Stimulated activated CD4-positive, alpha-beta T cell treated with anti-CD3 and anti-CD28 coated beads, TNF-alpha, amount 100 ng/mL, for 1 hour (primary cell): ENCODE measurements at places on chromosomes 5 and 9.

GRCh38 chr5:90932052-90932699, 373.6 kb downstream of the ADGRV1 start:
- DNase-seq: no peak

- DNase-seq: no peak
Observed at GRCh38 chr9:85157772-85158171, 488.2 kb downstream of the NTRK2 start.

GRCh38 chr9:79325501-79325900, 246.3 kb upstream of the TLE4 start:
- no peak for DNase-seq

DNA sequence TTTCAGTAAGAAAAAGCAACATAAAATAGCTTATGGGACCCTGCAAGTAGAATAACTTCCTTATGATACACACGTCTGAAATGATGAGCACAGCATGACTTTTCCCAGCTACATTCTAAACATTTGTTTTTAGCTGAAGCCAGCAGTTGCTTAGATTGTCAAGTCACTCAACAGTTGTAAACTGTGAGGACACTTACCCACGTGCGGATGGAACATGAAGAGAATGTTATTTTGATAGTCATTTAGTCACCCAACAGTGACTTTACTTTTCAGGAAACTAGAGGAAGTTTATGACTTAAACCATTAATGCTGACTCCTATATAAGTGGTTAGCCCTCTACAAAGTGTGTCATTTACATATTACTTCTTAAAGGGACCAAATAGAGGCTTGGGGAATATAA, 3.0 kb downstream of the HACD4 start:
- no peak for DNase-seq

DNA sequence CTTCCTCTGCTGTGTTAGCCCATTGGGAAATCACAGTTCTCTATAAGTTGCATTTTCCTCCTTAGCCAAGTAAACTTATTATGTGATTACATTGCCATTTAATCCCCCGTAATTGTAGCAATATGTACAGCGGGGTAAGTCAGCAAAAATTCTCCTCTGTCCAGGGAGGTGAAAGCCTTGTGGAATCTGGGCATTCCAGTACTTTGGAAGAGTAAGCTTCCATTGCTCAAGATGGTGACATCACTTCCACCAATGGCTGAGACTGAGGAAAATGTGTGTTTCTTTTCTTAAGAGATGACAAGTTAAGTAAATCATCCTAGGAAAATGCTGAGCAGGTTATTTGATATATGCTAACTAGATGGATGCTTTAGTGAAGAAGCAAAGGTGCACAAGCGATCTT, 436.7 kb downstream of the CETN3 start:
- no peak for DNase-seq

DNA sequence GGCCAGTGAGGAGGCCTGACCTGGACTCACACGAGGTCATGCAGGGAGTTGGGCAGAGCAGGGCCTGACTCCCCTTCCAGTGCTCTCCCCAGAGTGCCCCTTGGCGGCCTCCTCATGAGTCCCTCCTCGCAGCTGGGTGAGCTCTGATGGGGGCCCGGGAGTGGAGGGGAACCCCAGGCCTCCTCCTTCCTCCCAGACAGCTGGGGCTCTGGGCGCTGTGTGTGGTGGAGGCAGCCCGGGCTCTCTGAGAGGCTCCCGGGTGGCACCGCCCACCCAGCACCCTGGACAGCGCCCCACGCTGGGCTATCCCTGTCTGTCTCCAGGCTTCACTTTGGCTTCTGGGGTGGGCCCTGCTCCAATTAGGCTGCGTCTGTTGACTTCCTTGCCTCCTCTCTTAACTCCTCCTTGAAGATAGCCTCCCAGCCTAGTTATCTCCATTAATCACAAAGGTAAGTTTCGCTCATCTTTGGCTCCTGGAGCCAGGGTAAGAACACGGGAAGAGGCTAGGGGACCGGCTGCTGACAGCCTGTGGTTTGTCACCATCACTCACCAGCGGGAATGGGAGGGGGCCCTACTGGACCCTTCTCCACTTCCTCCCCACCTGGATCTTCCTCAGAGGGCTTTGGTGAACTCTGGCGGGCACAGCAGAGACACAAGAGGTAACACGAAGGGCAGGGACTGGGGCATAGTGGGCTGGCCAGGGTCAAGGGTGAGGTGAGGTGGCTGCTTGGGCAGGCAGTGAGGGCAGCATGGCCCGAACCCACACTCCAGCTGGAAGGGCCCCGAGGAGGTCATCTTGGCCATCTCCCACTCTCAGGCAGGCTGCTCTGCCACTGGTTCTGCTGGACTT, 13.1 kb downstream of the PSD2 start:
- no peak for DNase-seq

DNA sequence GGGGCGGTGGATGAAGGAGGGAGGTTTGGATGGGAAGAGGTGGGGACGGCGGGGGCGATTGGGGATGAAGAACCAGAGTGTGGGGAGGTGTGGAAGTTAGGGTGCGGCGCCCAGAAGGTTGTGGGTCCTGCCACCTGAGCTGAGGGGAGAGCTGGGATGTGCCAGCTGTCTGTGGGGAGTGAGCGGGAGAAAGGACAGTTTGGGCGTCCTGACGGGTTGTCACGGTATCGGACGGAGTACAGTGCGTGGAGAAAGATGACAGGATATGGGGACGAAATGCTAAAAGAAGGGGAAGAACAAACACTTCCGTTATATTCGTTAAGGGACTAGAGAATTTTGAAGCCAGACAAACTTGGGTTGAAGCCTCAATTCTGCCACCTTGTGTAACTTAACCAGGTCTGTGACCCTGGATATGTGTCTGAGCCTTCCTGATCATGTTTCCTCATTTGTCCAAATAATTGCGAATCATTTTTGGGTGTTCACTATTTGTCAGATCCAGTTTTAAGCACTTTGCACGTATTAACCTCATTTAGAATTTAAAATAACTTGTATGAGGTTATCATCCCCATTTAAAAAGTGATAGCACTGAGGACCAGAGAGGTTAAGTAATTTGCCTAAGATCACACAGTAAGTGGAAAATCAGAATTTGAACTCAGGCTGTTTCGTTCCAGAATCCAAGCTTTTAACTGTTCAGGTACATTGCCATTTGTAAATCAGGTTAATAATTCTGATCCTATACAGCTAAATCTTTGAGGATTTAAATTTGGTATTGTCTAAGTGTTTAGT, 689 bp downstream of the CNTRL start:
- DNase-seq: no peak

GRCh38 chr5:154118893-154119336, 71.6 kb upstream of the GALNT10 start:
- DNase-seq: no peak

DNA sequence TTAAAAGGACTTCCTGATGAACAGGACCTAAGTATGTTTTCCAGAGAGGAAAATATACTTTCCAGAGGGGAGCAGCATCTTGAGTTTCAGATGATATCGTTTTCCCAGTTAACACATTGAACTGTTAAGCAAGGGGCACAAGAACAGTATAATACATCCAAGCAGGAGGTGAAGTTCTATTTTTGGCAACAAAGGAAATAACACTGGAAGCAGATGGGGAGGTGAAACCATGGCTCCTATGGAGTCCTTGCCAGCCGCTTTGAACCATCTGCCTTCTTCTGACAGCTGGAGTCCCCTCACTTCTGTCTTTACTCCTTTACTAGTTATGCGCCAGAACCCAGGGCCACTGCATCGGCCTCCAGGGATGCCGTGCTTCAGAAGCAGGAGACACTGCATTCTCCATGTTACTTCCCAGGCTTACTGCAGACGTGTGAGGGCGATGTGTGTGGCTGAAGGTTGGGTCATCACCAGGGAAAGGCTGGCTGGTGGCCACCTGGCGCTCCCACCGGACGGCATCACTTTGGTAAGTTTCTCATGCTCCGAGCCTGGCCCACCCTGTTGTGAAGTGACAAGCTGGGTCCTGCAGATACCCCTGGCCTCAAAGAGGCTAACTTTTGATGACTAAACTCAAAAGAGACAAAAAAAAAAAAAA, 77.8 kb downstream of the TTLL11 start:
- no peak for DNase-seq

GRCh38 chr5:102591650-102592049, 92.8 kb upstream of the SLCO6A1 start:
- DNase-seq: no peak

- no peak for DNase-seq
Observed at GRCh38 chr9:70003901-70004714, 39.5 kb upstream of the MAMDC2 start.

GRCh38 chr9:129236441-129237145, 58.5 kb upstream of the IER5L start:
- no peak for DNase-seq

DNA sequence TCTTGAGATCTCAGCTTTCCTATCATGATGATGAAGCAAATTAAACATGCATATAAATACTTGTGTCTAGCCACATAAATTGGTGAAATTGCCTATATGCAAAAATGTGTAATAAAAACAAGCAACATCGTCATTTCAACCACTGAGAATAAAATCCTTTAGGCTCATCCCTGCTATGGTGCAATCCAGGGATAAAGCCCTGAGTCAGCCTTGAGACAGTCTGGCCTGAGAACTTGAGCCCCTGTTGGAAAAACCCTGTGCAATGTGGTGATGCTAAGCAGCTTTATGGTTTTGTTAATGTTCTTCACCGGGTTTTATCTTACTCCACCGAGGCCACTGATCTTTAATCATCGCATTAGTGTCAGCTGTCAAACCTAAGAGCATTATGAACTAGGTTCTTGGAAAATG, 170.5 kb downstream of the DCP2 start:
- DNase-seq: no peak

DNA sequence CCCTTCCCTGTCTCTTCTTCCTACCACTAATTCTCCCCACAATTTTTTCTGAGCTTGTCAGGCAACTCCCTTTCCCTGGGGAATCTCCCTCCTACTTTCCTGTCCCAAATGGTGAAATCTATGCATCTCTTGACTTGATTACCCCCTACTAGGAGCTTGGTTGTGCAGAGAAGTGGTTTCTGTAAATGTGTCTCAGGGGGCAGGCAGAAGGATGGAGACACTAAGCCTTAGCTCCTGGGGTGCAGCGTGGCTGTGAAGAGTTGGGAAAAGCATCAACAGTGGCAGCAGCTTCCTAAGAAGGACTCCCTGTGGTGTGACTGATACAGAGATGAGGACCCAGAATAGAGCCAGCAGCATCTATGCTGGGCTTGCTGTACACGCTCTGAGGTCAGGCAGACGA, 62.3 kb downstream of the NRG2 start:
- DNase-seq: no peak

GRCh38 chr5:27639005-27639612, 600.7 kb upstream of the CDH9 start:
- no peak for DNase-seq

DNA sequence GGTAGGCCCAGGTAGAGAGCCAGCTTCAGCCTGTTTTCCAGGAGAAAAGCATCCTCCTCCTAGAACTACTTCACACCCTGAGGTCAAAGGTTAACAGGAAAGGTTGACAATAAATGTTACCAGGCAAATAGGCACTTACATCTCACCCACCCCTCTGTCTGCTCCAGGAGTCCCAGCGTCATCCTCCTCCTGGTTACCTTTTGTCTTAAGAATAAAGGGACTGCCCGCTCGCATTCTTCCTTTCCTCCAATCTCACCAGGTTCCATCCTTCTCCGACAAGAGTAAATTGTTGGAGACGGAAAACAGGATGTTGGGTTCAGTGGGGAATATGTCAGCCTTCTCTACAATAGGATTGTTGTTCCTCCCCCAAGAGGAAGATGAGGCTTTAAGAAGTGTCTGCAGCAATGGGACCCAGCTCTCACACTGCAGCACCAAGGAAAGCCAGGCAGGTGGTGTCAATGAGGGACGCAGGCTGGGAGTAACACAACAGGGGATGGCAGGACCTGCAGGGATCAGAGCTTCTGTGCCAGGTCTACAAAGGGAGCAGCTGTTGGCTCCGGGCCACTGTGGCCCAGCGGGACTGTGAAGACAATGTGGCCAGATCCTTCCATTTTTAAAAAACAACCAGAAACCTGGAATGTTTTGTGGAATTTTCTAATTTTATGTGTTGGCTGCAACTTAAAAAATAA, 29.0 kb downstream of the FAT2 start:
- DNase-seq: no peak

DNA sequence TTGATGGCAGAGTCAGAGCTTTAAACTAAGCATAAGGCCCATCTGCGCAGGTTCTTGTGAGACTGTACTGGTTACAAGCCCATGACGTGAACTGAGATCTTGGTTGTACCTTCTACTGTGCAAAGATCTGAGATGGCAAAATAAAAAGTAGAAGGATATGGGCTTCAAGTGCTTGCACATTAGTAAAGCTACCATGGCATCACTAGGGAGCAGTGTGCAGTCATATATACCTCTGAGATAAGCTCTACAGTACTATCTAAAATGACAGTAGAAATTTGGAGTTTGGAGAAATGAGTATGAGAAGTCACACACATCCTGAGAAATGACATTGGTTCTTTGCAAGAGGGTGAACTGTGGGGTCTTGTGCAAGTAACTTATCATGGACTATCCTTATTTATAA, 408.2 kb upstream of the PRR16 start:
- DNase-seq: no peak

DNA sequence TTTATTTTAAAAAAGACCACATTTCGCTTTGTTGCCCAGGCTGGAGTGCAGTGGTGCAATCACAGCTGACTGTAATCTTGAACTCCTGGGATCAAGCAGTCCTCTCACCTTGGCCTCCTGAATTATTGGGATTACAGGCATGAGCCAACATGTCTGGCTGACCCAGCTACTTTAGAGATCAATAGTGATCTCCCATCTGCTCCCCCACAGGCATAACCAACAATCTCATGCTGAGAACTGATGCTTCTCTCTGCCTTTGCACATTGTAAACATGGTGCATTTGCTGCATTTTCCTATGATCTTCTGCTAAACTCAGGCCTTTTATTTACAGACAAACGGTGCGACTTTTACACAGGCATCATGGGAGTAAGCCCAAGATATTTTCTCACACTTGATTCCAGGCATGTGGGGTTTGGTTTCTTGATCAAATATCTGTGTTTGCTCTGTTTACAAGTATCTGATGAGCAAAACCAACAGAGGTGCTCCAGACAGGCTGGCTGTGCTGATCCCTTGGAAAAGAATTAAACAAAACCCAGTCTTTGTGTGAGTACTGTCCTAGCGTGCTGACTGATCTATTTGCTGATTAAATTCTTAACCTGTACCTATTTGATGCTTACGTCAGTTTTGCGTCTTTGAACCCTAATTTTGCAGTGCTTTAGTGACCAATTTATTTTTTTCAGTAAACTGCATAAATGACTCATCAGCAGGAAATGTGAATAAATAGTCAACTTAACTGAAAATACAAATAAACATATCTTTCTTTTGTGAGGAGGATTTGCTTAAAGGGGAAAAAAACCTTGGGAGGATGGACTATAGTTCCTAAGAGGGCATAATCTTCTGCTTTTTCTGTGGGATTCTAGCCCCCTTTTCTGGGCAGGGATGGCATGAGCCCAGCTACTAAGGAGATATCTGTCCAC, 191.7 kb upstream of the NR3C1 start:
- no peak for DNase-seq

- DNase-seq: no peak
Observed at GRCh38 chr5:139131062-139131461, 67.1 kb downstream of the SIL1 start.

DNA sequence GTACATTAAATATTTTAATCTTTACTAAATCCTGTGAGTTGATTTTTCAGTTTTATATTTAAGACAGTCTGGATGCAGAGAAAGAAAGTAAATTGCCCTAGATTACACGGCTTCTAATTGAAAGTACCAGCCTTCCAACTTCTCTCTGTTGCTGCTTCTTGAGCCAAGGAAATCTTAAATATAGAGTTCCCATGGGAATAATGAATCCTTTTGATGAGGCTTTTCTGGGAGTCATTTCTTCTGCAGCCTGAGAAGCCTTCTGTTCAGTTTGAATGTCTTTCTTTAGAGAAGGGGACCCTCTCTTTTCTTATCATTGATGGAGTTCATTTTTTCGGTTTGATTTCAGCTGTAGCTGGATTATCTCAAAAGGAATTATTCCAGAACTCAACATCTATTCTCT, 317.3 kb upstream of the PTPRD start:
- no peak for DNase-seq
